Cerebellar nuclear complex (tissue), 1 donor: ENCODE measurements at places on chromosomes 13 and 19.

DNA sequence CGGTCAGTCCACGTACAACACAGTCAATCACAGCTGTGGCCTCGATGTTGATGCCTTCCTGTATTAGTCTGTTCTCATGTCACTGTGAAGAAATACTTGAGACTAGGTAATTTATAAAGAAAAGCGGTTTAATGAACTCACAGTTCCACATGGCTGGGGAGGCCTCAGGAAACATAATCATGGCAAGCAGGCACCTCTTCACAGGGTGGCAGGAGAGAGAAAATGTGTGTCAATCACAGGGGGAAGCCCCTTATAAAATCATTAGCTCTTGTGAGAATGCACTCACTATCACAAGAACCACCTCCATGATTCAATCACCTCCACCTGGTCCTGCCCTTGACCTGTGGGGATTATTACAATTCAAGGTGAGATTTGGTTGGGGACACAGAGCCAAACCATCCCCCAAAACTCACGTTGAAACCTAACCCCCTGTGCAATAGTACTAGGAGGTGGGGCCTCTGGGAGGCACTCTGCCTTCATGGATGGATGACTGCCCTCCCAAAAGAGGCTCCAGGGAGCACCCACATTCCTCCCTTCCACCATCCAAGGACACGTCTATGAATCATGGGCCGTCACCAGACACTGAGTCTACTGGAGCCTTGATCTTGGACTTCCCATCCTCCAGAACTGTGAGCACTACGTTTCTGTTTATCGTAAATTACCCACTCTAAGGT lies 2.3 kb upstream of the PROZ start:
- no peak for DNase-seq

- no peak for DNase-seq
Measured at GRCh38 chr13:44764302-44764692, 188.2 kb upstream of the TSC22D1 start.

DNA sequence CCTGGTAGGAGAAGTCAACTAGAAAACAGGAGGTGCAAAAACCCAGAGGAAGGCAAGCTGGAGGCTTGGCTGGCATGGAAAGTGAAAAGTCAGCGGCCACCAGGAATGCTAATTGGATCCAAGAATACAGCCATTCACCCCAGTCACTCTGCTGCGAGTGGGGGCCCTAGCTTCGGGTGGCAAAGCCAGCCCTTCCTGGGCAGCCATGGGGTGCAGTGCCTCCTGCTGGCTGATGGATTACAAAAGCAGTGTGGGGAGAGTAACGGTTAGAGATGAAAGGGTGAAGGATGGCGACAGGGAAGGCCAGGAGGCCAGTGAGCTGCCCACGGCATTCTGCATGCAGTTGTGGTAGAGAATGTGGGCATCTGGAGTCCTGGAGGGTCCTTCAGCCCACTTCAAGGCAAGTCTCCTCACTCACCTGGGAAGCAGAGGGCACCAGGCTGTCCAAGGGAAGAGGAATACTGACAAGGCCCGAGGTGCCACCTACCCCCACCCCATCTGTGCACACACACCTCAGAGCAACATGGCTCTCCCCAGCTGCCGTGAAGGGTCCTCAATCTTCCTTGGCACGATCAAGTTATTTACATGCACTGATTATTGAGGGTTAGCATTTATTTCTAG lies 20.3 kb upstream of the EPHX3 start:
- no peak for DNase-seq

GRCh38 chr13:47142105-47142504 lies 245.3 kb upstream of the HTR2A start:
- no peak for DNase-seq

- no peak for DNase-seq
Measured at GRCh38 chr13:40648841-40649240, 17.6 kb downstream of the FOXO1 start.

DNA sequence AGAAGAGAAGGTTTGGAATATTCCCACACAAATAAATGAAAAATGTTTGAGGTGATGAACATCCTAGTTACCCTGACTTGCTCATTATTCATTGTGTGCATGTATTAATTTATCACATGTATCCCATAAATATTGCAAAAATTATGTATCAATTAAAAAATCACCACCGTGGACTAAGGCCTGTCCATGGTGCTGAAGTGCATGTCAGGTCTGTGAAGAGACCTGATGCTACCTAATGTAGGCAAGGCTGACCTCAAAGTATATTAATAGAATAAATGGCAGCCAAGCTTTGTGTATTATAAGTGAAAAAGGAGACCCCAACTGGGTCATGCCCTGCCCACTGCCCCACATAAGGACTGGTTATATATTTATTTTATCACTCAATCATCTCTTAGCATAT lies 34.4 kb upstream of the ZNF835 start:
- no peak for DNase-seq

DNA sequence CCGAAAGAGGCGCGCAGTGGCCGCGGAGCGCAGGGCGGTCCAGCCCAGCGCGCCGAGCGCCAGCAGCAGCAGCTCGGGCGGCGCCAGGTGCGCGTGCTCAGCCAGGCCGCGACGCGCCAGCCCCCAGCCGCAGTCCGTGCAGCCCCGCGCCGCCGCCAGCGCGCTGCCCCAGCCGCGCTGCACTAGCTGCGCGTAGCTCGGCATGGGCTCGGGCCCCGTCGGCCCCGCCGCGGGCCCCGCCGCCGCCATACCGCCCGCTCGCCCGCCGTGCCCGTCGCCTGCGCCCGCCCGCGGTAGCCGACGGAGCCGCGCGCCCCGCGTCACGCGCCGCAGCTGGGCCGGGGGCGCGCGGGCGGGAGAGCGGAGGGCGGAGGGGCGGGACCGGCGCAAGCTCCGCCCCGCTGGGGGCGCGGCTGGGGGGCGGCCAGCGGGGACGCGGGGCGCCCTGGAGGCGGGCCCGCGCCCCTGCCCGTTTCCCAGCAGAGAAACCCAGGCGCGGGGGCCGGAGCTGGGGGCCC lies at the start of gene CERS1:
TSS of gene CERS1 (minus strand) at position 335 of the 518 bp plus-strand sequence. CDS start at position 249, 86 bp downstream.
- no peak for DNase-seq
